ENCODE measurements at places on chromosomes 1 and 21.

DNA sequence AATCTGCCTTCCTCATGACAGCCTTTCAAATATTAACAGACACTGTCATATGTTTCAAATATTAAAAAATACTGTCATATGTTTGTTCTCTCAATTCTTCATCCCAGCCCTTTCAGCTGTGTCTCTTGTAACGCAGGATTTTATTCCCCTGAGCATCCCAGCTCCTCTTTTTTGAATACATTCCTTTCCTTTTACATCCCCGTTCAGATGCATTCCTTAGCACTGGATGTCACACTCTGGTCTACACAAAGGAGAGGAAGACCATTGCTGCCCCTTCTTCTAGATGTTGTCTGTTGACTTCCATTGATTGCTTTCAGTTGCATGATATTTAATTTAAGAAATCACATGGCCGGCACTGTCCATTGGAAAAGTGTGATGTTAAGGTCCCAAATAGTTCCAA lies 117.4 kb upstream of the PAXBP1 start:
- no peak for DNase-seq

DNA sequence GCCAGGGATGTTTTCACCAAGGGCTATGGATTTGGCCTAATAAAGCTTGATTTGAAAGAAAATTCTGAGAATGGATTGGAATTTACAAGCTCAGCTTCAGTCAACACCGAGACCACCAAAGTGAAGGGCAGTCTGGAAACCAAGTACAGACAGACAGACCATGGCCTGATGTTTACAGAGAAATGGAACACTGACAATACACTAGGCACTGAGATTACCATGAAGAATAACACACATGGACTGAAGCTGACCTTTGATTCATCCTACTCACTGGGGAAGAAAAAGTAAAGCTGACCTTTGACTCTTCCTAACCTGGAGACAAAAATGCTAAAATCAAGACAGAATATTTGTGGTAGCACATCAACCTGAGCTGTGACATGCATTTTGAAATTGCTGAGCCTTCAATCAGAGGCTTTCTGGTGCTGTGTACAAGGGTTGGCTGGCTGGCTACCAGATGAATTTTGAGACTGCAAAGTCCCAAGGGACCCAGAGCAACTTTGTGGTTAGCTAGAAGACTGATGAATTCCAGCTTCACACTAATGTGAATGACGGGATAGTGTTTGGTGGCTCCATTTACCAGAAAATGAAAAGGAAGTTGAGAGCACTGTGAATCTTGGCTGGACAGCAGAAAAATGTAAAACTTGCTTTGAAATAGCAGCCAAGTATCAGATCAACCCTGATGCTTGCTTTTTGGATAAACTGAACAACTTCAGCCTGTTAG lies 190.4 kb upstream of the KCTD3 start:
- DNase-seq, result no peak

GRCh38 chr1:168466092-168466713 lies 77.6 kb downstream of the XCL2 start:
- peak; percentile 72 for DNase-seq

- DNase-seq, result no peak
Measured at GRCh38 chr1:103058391-103058790, 49.9 kb downstream of the COL11A1 start.

- no peak for DNase-seq
Measured at GRCh38 chr1:198064181-198064580, 92.6 kb upstream of the NEK7 start.

DNA sequence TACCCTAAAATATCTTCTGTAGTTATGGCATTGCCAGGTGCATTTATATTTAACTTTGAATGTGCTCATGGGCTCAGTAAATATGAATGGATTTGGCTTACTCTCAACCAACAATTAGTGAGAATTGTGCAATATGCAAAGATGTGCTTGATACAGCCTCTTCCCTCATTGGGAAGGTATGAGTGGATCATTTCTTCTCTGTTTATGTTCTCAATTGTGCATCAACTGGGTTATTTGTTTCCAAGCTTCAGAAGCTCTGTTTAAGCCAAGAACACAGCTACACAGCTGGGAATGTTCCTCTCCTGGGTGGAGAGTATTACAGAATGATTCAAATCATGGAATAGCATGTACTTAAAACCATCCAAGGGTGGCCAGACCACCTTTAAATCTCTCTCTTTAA lies 17.6 kb upstream of the MAP1LC3C start:
- DNase-seq, result no peak

GRCh38 chr1:86758570-86758969 lies 54.2 kb downstream of the SH3GLB1 start:
- no peak for DNase-seq

DNA sequence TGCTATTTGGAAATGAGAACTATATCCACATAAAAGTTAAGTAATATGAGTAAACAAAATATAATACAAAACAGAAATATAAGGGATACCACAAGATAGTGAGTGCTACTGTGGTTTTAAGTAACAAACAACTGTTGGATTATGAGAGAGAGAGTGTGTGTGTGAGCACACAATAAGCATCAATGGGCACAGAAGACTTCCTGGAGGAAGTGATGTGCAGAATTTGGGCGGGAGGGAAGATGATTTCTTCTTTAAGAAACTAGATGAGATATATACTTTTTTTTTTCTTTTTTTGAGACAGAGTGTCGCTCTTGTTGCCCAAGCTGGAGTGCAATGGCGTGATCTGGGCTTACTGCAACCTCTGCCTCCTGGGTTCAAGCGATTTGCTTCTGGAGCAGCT lies 7.9 kb upstream of the IER5 start:
- no peak for DNase-seq

GRCh38 chr1:151802372-151802771 lies 2.8 kb downstream of the LINGO4 start:
- DNase-seq, result no peak

GRCh38 chr1:228317891-228318810 lies 88.5 kb downstream of the TRIM11 start:
- DNase-seq, result no peak

DNA sequence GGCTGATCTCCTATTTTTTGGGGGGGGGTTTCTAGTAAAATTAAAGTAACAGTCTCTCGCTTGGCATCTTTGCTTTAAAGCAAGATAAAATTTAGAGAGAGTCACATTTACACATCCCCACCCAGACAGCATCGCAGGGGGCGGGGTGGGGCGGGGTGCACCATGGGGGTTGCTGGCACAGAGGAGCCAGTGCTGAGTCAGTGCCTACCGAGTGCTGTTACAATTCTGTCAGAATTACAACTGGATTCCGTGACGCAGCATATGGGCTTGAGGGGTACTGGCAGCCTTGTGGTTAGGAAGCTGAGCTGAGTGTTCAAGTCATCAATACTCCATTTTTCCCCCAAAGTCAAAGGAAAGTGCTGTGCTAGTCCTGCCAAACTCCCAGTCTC lies 175.9 kb downstream of the PRDM16 start:
- no peak for DNase-seq

GRCh38 chr1:217089361-217090014 lies 366.3 kb upstream of the ESRRG start:
- DNase-seq, result no peak

DNA sequence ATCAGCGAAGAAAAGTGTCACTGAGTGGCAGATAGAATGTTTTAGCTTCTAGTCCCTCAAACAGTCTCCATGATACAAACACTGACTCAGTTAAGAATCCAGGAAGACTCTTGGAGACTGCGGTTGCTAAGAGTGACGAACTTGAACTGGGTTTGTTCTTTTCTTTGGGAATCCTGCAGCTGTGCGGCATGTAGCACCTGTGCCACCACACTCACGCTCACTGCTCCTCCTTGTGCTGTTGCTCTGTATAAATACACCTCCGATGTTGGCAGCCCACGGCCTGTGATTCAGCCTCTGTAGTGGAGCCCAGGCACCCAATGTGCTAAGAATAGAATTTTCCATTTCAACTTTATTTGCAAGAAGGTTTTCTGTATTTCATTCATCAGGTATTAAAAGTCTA lies 5.5 kb upstream of the PPIE start:
- no peak for DNase-seq

- DNase-seq, result no peak
Measured at GRCh38 chr1:95467036-95467435, 233.0 kb downstream of the RWDD3 start.

- no peak for DNase-seq
Measured at GRCh38 chr1:31397360-31398095, 15.5 kb upstream of the SERINC2 start.

DNA sequence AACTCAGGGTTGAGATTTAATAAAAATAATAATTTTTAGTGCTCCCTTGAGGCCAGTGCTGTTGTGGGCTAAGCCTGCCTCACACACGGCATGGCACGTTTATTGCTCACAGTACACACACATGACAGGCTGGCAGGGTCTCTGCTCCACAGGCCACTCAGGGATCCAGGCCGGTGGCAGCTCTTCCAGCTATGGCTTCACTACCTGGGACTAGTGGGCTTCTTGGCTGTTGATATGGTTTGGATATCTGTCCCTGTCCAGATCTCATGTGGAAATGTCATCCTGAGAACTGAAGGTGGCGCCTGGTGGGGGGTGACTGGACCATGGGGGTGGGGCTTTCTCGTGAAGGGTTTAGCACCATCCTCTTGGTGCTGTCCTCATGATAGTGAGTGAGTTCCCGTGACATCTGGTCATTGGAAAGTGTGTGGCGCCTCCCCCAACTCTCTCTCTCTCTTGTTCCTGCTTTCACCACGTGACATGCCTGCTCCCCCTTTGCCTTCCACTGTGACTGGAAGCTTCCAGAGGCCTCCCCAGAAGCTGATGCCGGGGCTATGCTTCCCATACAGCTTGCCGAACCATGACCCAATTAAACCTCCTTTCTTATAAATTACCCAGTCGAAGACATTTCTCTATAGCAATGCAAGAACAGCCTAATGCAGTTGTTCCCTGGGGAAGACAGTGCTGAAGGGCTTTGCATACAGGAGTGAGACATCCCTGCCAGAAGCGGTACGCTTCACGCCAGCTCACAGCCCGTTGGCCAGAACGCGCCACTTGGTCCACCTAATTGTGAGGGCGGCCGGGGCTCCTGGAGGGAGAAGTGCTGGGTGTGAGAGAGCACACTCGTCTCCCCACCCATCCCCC lies 226.9 kb upstream of the C1orf174 start:
- no peak for DNase-seq

GRCh38 chr1:3596663-3597598 lies 14.4 kb downstream of the MEGF6 start:
- no peak for DNase-seq

GRCh38 chr1:101683136-101683535 lies 313.6 kb downstream of the OLFM3 start:
- no peak for DNase-seq

GRCh38 chr1:234309243-234309597 lies 64.0 kb upstream of the COA6 start:
- DNase-seq, result no peak

DNA sequence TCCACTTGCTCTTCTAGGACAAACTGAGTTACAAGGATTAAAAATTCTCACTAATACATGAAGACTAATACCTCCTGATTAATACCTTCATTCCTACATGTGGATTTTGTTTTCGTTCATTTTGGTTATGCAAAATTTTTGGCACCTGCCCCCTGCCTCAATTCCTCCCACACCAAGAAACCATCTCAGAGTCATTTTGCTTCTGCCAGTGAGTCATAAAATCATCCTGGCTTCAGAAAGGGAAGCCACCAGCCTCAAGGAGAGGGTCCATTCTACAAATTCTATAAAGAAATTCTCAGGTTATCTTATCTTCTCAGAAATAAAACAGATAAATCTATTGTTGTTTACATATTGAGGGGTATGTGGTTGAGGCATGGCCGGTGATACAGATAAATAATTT lies 103.2 kb upstream of the COA6 start:
- peak; percentile 11 for DNase-seq

- no peak for DNase-seq
Measured at GRCh38 chr1:106986603-106987002, 69.9 kb upstream of the PRMT6 start.

DNA sequence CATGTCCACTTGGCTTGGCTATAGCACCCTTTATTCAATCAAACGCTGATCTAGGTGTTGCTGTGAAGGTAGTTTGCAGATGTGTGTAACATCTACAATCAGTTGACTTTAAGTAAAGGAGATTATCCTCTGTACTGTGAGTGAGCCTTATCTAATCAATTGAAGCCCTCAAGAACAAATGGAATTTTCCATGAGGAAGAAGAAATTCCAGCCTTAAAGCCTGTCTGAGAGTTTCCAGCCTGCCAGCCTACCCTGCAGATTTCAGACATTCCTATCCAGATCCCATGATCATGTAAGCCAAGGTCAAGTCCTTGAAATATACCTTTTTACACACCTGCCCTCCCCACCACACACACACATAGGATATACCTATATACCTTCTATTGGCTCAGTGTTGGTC lies 696.7 kb downstream of the MRPL39 start:
- DNase-seq, result no peak

GRCh38 chr1:55153031-55153430 lies 62.1 kb downstream of the USP24 start:
- no peak for DNase-seq

DNA sequence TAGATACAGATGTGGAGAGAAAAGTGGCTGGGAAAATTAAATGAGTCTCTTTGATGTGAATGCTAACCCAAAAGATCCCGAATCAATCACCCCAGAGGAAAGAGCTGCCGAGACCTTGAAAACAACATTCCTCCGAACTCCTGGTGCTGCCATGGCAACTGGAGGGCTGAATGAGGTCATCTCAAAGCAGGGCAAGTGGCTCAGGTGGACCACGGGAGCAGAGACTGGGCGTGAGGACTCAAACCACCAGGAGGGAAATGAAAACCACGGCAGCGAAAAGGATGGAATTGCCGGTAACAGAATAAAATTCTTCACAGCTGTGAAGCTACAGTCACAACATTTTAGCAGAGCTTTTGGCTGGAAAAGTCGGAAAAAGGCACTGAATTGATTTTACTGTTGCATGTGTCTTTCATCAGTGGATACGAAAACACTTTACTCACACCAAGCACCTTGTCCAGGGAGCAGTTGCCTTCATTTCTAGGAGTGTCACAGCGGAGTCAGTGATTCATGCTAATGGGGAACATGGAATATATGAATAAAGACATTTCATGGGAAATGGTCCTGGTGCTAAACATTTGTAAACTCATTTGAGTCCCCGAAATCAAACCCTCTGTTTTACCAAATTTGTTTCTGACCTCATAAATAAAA lies 23.2 kb upstream of the BECN2 start:
- DNase-seq, result no peak

DNA sequence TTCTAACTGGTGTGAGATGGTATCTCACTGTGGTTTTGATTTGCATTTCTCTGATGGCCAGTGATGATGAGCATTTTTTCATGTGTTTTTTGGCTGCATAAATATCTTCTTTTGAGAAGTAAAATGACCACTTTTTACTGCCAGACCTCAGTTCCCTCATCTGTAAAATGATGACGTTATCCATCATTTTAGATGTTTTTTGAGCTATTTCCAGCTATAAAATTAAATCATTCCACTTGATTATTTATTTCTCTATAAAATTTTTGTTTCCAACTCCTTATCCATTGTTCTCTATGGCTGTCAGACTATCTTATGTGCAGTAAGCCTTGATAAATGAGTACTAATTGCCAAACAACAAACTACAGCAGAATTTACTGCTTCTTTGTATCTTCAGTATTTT lies 33.2 kb downstream of the RGS5 start:
- DNase-seq, result no peak

Data from activated naive CD4-positive, alpha-beta T cell treated with anti-CD3 and anti-CD28 coated beads for 36 hours (primary cell).